Sigmoid colon (tissue), 7 donors: ENCODE measurements at places on chromosomes 6 and 20. TPM values are rescaled to one million over a fixed set of nuclear protein-coding genes. Genes with fewer than 3 reads are reported as not detected.

KCNG1 gene
- 3.5 TPM for total RNA-seq

- no peaks in the 10 kb centered on the region for H3K36me3 ChIP-seq
- DNase-seq, result no peak
- no peak overlapping the region for H3K4me3 ChIP-seq
These were observed 37.6 kb upstream of the FILIP1 start for GRCh38 chr6:75531174-75531573.

DNA sequence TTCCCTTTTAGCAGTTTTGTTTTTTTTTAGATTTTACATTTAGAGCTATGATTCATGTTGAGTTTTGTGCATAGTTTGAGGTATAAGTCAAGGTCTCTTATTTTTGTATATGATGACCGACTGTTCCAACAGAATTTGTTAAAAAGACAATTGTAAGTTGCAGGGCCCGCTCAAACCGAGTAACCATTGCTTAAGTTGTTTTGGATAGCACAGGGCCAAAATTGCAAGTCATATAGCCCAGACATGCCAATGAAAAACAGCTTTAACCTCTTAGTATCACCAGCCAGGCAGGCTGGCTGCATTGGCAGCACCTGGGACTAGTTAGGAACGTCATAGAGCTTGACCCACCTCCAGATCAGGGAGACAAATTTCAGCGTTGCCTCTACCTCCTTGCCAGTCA lies 47.3 kb downstream of the PFDN4 start:
- H3K4me3 ChIP-seq, result no peak overlapping the region
- H3K36me3 ChIP-seq, result no peaks in the 10 kb centered on the region

- H3K36me3 ChIP-seq, result no peaks in the 10 kb centered on the region
- no peak for DNase-seq
- peaks cover under 1% of the 10 kb centered on the region for H3K4me1 ChIP-seq
- H3K27ac ChIP-seq, result no peak overlapping the region
These were observed 478.4 kb upstream of the SOX4 start for GRCh38 chr6:21115111-21115510.

DNA sequence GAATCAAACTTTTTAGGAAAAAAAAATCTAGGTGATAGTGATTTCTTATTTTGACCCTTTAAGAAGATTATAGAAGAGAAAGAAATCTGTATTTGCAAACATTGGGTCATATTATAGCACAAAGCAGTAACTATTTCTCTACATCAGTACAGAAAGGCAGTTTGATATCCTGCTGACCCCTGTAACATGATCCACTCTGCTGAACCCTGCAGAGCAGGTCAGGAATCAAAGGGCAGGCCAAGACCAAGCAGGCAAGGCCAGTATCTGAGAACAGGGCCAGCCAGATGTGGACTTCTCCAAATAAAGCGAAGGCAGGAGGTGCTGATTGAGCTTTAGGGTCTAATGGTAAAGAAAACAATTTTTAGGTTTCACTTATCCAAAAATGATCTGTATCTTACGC lies 239.4 kb downstream of the PTPRK start:
- H3K27ac ChIP-seq, result no peak overlapping the region
- H3K4me1 ChIP-seq, result no peaks in the 10 kb centered on the region
- H3K27me3 ChIP-seq, result no peaks in the 10 kb centered on the region
- no peak for DNase-seq
- no peak overlapping the region for H3K4me3 ChIP-seq

AGER gene
- 7.9 TPM for total RNA-seq

GRCh38 chr6:16345449-16346330 lies 107.3 kb downstream of the GMPR start:
- no peaks in the 10 kb centered on the region for H3K4me1 ChIP-seq
- DNase-seq, result peak; percentile 77
- H3K27me3 ChIP-seq, result no peaks in the 10 kb centered on the region

SLC22A16 gene
- 0.14 TPM for total RNA-seq

DNA sequence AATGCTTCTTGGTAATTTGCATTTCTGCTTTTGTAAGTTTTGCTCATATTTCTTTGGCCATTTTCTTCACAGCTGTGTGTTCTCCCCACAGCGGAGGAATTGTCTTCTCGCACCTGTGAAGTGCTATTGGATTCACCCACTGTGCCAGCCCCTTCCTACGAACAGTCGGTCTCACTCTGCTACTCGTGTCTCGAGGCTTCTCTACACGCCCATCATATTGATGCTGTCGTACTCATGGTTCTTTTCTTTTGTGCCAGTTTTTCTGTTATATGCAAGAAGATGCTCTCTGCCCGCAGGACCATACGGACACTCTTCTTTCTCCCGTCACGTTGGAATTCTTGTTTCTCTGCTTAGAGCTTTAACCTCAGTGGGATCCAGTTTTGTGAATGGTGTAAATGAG lies 200.3 kb downstream of the DLL1 start:
- no peaks in the 10 kb centered on the region for H3K36me3 ChIP-seq
- no peak for DNase-seq
- no peak overlapping the region for H3K27ac ChIP-seq
- no peak overlapping the region for H3K4me3 ChIP-seq

DNA sequence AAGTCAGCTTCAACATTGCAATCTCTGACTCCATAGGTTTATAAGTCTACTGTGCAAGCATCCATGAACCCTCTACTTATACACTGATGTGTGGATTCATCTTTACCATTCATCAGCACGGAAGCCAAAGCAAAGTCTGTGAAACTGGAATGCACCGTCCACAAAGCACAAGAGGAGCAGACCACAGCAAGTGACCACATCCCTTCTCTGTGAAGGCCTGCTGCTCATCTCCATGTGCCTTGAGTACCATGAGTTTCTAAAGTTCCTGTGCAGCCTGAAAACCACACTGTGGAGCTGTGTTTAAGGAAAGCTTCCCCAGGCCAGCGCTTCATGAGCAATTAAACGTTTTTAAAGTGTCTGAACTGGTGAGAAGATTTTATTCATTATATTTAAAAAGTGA lies 20.0 kb downstream of the GABRR1 start:
- no peaks in the 10 kb centered on the region for H3K27me3 ChIP-seq
- DNase-seq, result no peak
- no peak overlapping the region for H3K4me3 ChIP-seq
- no peaks in the 10 kb centered on the region for H3K4me1 ChIP-seq
- no peaks in the 10 kb centered on the region for H3K36me3 ChIP-seq

FHL5 gene
- 7.8 TPM for total RNA-seq
